ENCODE measurements at places on chromosomes 2 and 18.

GRCh38 chr2:183037553-183038340 lies 510 bp downstream of the NCKAP1 start:
- DNase-seq: peak; percentile 10

DNA sequence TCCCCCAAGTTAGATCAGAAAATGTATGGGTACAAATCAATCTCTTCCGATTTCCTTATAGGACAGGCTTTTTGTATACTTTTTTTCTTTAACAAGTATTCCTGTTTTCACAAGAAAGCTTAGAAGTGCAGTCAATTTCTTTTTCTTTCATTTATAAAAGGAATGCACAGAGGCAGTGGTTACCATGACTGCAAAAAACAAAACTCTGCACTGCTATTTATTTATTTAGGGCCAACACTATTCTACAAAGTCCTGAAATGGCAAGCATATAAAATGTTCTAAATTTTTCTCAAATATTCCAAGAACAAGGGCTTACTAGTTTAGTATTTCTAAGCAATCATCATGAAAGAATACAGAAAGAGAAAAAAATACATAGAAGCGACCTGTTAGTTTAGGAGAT lies 22.2 kb downstream of the ATAD2B start:
- DNase-seq: no peak

- DNase-seq: peak; percentile 15
Measured at GRCh38 chr2:239882331-239882732, 142.8 kb downstream of the NDUFA10 start.

GRCh38 chr2:101706819-101707177 lies 9.3 kb downstream of the MAP4K4 start:
- DNase-seq: no peak

DNA sequence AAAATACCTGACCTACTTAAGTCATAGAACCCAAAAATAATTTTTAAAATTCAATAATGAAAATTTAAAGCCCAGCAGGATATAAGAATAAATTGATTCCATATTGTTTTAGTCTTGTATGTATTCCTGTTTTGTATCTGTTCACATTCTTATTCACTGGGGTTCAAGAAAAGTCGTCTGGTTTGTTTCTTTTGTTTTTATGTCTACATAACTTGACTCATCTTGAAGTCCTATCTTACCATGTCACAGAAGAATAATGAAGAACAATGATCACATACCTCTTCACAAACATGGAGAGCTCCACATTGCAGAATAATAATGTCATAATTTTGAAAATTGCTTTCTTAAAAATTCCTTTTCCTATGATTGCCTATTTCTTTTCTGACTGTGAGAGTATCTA lies 43.4 kb upstream of the LRP1B start:
- no peak for DNase-seq

- DNase-seq: no peak
Measured at GRCh38 chr18:4986677-4987076, 210.4 kb downstream of the AKAIN1 start.

GRCh38 chr18:12744103-12744502 lies 41.3 kb downstream of the PSMG2 start:
- no peak for DNase-seq

GRCh38 chr18:21760321-21760720 lies 19.7 kb downstream of the MIB1 start:
- no peak for DNase-seq

- DNase-seq: no peak
Measured at GRCh38 chr2:119225926-119226325, 2.3 kb downstream of the STEAP3 start.

GRCh38 chr2:59277671-59278070 lies 1036.5 kb upstream of the FANCL start:
- no peak for DNase-seq

GRCh38 chr2:176130957-176131847 lies 1.7 kb downstream of the HOXD8 start:
- DNase-seq: no peak

DNA sequence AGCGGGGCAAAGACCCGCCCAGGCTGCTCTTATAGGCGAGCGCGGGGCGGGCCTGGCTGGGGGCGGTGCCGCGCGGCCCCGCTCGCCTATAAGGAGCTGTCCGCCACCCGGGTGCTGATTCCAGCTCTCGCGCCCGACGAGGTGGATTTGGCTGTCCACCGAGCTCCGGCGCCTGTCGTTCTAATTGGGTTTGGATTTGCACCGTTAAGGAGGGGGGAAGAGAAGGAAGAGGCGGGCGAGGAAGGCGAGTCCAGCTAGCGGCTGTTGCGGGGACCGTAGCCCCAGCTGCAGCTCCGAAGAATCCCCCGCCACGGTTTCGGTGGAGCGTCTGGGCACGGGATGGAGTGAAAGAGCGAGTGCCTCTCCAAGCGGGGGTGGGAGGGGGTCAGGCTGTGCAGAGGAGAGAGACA lies at the start of gene CNTNAP5:
CNTNAP5 (plus strand) TSS at position 117 of the 410 bp plus-strand sequence. CDS start 364 bp downstream, outside the sequence.
- DNase-seq: no peak

DNA sequence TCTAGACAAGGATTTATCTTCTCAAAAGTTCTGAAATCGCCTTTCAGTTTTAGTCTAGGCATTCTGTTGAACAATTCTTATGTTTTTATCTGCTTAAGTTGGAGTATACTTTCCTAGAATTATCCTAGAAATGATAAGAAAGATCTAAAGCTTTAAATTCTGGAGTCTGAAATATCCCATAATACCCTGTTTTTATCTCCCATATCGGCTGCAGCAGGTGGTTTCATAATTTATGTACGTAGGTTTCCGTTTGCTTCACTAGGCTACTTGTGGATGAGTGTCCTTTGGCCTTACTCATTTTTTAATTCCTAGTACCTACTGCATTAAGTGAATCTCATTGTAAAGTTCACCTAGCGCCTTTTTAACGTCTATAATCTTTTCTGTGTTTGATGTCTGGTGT lies 58.5 kb upstream of the MGAT5 start:
- no peak for DNase-seq

GRCh38 chr18:21680161-21680560 lies 24.4 kb downstream of the ABHD3 start:
- DNase-seq: no peak

- no peak for DNase-seq
Measured at GRCh38 chr2:113703386-113704299, 52.8 kb downstream of the SLC35F5 start.

GRCh38 chr2:44948565-44949328 lies 7.2 kb downstream of the SIX3 start:
- DNase-seq: no peak

GRCh38 chr18:25230658-25231326 lies 121.2 kb downstream of the ZNF521 start:
- no peak for DNase-seq
